Fibroblast of mammary gland (primary cell): ENCODE measurements at places on chromosomes 4 and X.
A peak's percentile ranks its signal among the peaks of the same experiment; 100 is the strongest.

- DNase-seq = peak; percentile 85
These were observed 5.3 kb downstream of the EDA2R start for GRCh38 chrX:66633541-66633940.

DNA sequence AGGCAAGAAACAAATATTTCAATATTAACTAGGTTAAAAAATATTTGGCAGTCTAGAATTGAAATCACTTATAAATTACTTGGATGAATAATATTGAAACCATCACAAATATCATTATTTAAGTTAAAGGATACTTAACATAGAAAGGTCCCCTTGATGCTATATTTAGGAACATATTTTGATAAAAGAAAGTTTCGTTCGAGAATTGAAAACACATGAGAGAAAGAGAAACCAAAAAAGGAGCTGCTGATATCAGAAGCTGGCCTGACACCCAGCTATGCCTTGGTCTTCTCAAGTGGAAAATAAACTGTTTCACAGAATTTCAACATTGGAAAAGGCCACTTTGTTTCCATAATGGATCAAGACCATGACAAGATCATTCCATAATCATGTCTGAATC is 762.4 kb downstream of the DMD start:
- DNase-seq = no peak

DNA sequence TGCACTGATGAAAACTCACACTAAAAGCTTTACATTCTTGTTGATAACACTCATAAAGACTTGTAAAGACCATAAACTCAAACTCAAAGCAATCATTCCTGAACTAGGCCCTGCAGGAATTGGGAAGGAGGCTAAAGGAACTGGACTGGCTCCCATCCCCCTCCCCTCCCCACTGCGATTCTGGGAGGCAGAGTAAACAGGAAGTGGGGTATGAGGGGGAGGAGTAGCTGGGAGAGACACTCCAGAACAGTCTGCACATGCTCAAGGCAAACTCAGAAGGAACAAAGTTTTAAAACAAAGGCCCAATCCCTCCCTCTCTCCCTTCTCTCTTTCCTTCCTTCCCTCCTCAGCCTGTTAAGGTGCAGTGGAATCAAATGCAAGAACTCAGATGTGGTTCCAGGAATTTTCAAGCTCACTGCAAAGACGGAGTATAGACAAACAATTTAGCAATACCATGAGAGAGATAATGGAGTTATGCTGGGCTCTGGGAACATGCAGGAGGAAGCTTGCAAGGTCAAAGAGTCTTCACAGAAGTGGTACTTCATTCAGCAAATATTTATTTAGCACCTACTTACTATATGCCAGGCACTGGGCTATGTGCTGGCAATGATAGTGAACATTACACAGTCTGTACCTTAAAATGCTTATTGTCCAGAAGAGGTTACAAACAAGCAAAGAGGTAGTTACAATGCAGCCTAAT is 15.9 kb downstream of the MID1IP1 start:
- DNase-seq = peak; percentile 48

- no peak for DNase-seq
These were observed 169.8 kb downstream of the NHS start for GRCh38 chrX:17544821-17545220.

- peak; percentile 19 for DNase-seq
These were observed 2.8 kb upstream of the NELFA start for GRCh38 chr4:2011583-2011982.

GRCh38 chrX:49019599-49020249 is 17.7 kb upstream of the GRIPAP1 start:
- DNase-seq = no peak

DNA sequence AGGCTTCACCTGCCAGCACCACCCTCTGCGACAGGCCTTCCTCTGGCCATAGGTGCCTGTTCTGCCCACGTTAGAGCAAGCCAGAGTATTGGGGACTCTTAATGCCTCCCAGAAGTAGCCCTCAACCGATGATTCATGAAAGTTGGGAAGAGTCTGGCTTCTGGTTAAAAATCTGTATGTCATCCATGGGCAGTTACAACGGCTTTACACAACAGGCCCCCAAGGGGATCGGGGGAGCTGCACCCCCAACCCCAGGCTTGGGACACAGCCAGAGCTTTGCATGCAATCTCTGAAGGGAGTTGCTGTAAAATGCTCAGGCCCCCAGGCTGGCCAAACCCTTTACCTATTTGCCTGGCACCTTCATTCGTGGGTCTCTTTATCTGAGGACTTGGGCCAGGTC is 5.4 kb upstream of the CYTL1 start:
- peak; percentile 62 for DNase-seq

GRCh38 chr4:171621646-171622045 is 191.6 kb upstream of the GALNTL6 start:
- no peak for DNase-seq

DNA sequence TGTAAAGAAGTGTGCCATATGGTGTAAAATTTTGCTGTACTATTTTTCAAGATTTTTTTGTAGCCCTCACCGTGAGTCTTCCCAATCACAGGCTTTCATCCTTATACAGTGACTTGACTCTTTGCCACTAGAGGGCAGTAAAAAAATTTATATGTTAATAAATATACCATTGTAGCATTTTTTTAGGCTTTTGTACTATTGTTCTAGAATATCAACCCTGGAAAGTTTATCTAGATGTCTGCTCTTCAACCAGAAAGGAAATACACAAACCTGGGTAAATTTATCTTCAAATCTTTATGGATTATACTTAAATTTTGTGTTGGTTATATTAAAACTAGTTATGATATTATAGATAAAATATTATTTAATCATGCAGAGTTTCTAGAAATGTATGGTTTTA is 235.3 kb downstream of the TENM3 start:
- peak; percentile 55 for DNase-seq
